Fibroblast of gingiva (primary cell): ENCODE measurements at places on chromosomes 5 and 9.
A peak's percentile ranks its signal among the peaks of the same experiment; 100 is the strongest.

DNA sequence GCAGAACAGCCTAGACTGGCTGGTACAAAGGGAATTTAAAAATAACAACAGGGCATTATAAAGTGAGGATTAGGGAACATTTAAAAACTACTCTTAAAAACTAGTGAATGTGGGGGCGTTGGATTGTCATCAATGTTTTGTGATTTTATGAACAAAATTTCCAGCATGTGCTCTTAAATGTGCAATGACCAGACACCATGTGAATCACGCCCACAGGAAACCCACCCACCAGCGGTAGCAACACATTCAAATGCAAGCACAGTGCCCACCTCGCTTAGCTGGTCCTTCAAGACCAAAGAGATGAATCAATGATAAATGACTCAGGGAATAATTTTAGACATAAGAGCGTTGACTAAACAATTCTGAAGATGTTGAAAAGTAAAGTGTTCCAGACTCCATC, 40.9 kb downstream of the S1PR3 start:
- no peak for DNase-seq

DNA sequence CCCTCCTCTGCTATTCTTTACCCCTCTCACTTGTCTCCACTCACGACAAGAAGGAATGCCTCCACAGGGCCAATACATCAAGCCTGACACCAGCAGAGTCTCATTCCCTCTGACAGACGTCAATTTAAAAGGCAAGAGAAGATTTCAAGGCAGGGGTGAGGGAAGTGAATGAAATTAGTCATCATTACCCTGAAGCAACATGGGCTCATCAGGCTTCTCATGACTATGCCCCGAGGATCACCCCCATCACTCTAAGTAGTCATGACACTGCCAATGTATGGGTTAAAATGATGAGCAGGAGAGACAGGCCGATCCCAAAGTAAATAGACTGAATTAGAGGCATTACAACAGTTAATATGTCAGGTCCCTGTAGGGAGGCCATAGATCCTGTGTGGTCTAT, 504.4 kb downstream of the TLE4 start:
- no peak for DNase-seq

DNA sequence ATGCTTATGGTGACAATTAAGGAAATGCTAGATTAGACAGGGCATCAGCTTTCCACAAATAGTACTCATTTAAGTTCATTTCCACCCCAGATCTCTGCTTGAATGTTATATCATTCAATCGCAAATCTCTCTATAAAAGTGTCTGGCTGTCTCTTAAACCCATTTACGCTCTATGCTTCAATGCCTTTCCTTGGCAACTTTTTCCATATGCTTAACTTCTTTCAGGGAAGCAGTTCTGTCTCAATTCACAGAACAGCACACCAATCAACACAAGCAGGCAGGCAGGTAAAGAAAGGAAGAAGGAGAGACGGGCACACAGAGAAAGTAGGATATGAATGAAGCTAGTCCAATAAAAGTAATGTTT, 243.1 kb downstream of the DENND1A start:
- no peak for DNase-seq

GRCh38 chr9:93567271-93567959, 9.0 kb upstream of the PHF2 start:
- DNase-seq, result no peak

- DNase-seq, result peak; percentile 63
These were observed 43.0 kb downstream of the FSTL4 start for GRCh38 chr5:133569347-133569746.
